ENCODE measurements at places on chromosomes 1 and 21.

- no peak for DNase-seq
Observed at GRCh38 chr21:41691205-41692184, 75.4 kb downstream of the RIPK4 start.

DNA sequence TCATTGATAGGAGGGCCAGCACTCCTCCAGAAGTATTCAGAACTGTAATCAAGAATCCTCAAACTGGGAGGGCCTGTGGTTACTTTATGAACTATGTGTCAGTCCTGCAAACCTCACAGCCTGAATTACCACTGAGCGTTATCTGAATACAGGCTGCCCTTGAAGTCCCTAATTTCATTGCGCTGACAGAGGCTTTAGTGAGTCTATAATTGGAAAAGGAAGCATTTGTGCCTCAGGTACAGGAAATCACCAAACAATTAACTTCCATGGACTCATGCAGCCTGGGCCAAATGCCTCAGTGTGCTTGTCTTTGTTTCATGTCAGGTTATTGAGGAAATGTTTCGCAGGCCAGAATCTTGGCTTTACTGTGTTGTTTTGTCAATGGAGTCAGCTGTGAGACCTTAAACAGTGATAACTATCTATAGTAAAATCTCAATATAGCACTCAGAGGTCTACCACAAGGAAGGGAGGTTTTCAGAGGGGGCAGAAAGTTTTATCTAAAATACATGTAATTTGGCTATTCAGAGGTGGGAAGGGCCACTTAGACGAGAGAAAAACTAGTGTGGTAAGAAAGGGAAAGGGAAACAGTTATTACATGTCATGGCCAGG is 32.9 kb upstream of the DOCK7 start:
- peak; percentile 51 for DNase-seq

DNA sequence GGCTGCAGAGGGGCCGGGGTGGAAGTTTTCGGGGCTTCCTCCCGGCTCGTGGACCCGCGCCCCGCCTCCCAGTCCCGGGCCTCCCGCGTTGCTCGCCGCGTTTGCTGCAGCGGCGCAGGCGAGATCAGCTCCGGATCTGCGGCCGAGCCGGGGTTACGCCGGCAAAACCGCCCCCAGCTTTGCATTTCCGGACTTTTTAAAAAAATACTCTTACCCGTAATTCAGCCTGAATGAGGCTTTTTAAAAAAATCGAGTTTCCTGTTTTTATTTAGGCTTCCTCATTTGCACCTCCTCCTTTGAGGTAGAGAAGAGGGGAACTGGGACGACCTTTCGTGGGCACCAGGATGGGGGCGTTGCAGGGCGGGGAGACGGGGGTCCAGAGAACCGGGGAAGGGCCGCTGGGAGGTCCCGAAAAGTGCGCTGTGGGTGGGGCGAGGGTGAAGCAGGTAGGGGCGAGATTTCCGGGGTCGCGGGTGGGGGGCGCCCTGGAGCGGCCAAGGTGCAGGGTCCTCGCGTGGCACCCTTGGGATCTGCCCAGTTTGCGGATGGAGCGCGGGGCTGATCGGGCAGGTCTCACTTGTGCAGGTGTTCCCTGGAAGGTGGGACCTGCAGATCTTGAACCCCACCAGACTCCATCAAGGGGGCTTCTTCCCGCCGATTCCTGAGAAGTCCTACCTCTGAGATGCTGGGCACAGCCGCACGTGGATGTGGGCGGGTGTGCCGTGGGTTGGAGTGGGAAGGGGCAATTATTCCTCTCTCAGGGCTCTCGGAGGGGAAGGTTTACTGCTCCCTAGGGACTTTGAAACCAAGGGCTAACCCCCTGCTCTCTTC is 1.1 kb downstream of the PIK3CD start:
- no peak for DNase-seq

- DNase-seq: peak; percentile 98
Observed at GRCh38 chr1:17190010-17190995, 14.6 kb upstream of the PADI1 start.

DNA sequence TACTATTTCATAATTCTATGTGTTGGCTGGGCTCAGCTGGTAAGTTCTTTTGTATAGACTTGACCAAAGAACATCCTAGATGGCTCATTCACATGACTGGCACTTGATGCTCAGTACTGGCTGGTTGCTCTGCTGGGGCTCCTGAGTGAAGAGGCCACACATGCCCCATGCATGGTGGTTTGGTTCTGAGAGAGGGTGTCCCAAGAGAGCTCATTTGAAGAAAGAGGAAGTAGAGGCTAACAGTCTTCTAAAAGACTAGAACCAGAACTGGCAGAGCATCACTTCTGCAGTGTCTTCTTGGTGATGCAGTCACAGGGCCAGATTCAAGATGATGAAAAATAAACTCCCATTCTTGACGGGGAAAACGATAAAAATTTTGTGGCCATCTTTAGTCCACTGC is 5.2 kb upstream of the BACH1 start:
- DNase-seq: no peak

DNA sequence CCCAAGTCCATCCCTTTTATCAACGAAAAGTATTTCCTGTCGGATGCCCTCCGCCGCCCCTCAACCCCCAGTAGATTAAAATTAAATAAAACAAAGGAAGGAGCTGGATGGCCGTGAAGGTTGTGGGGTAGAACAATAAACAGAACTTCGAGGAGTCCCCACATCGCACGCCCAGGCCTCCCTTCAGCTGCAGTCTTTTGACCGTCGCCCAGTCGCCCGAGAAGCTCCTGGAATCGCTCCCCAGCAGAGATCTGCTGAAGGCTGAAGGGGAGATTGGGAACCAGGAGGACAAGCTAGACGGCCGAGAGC is 905 bp downstream of the BARHL2 start:
- no peak for DNase-seq

DNA sequence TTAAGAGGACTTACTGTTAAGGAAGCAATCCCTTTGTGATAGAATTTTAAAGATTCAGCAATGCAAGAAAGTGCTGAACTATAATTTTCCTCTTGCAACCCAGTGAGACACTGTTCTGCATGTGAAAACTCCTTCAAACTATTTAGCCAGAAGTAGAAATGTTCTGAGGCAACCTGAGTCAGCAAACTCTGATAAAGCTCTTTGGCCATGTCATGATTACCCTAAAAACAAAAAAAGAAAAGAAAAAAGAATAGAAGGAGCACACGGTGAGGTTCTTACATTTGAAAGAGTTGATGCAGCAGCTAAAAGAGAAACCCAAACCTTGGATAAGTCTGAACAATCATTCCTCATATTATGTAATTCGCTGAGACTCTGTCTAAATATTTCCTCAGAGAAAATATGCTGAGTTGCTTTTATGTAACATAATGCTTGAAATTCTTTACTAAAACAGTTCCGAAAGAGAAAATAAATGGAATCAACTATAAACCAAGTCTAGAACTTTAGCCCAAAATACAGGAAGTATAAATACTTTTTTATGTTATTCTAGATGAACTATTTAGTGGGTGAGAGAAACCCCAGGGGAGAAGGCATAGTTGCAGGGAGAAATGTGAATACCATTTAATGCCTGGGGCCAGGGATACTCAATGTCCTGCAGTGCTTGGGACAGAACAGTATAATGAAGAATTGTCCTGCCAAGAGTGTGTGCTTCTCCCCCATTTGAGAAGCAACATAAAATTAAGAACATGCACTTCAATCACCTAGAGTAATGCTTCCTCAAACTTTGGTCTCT is 60.0 kb downstream of the INTS7 start:
- no peak for DNase-seq

DNA sequence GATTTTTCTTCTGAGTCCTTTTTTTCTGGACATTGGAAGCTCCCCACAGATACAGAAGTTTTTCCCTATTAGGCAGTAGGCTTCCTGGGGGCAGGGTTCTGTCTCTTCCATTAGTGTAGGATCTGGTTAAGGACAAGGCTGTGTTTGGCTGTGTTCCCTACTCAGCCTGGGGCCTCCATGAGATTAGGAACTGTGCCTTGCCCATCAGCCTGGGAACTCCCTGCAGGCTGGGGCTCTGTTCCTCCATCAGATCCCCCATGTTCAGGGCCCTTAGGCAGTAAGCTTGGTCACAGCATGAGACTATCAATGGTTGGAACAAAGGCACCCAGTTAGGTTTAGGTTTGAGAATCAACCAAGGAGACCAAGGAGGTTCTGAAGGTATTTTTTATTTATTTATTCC is 22.7 kb downstream of the NAV1 start:
- no peak for DNase-seq

Measured in NCI-H226 (cell line).